ENCODE measurements at places on chromosomes 3 and 15. TPM values are rescaled to one million over a fixed set of nuclear protein-coding genes. Genes with fewer than 3 reads are reported as not detected.

GRCh38 chr3:186760141-186760833 lies 23.1 kb upstream of the EIF4A2 start:
- no peaks in the 10 kb centered on the region for H3K36me3 ChIP-seq
- H3K27me3 ChIP-seq, result no peaks in the 10 kb centered on the region
- no peak overlapping the region for H3K4me3 ChIP-seq
- no peaks in the 10 kb centered on the region for H3K4me1 ChIP-seq
- no peak overlapping the region for H3K27ac ChIP-seq

GRCh38 chr3:197720694-197721093 lies 16.0 kb downstream of the RUBCN start:
- peaks cover 7% of the 10 kb centered on the region for H3K4me1 ChIP-seq
- no peak overlapping the region for H3K4me3 ChIP-seq
- peaks cover 4% of the 10 kb centered on the region for H3K36me3 ChIP-seq

- peaks cover 16% of the 10 kb centered on the region for H3K4me1 ChIP-seq
- H3K36me3 ChIP-seq, result peaks cover 15% of the 10 kb centered on the region
- peak overlapping the region; percentile 99 for H3K27ac ChIP-seq
- no peak overlapping the region for H3K4me3 ChIP-seq
- H3K27me3 ChIP-seq, result no peaks in the 10 kb centered on the region
Measured at GRCh38 chr3:48464713-48465221, 18.2 kb downstream of the ATRIP start.

DNA sequence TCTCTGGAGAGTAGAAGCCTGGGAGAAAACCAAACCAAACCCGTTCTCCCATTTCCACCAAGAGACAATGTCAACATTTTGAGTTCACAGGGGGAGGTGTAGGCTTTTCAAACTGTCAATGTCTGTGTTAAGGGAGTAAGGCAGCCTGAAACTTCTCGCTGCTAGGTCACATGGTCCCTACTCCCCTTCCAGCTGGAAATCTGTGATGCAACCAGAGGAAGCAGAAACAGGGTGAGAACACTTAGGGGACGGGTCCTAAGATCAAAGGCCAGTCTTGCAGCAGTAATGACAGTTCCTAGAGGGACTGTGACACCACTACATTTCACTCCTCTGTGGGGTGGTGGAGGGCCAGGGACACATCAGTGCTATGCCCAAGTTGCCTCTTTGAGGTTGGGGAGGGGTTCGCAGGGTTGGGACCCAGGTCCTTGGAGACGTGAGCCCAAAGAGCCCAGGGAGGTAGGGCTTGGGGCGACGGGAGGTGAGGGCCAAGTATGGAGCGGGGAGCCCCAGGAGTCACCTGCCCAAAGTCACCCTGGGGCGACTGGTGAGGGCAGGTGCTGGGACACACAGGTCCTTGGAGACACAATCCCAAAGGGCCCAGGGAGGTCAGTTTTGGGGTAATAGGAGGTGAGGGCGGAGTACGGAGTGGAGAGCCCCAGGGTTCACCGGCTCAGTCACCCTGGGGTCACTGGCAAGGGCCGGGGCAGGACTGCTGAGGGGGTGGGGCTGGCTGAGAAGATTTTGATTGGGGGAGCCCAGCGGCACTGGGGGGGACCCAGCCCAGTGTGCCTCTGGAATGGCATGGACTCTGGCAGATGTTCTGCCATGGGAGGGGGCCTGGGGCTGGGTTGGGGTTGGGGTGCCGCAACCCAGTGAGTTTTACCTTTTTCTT lies 582 bp downstream of the GOLGA6L2 start:
- no peaks in the 10 kb centered on the region for H3K36me3 ChIP-seq
- no peak overlapping the region for H3K27ac ChIP-seq
- peaks cover 46% of the 10 kb centered on the region for H3K27me3 ChIP-seq
- H3K4me3 ChIP-seq, result no peak overlapping the region
- DNase-seq, result no peak

DNA sequence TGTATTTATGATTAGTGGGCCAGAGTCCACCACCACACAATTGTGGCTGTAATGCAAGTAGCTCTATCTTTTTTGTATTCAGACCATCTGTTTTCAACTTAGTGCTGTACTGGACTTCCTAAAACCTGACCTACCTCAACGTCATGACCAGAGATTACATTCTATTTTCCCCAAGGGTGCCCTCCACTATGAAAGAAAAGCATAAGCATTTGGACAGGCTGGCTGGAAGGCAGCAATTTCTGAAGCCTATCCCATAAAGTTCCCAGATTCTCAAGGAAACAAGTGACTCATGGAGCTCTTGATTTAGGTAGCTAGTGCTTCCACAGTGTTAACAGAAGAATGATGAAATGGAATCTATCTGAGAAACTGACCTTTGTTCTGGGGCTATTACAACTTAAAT lies 75.8 kb downstream of the COL8A1 start:
- no peak for DNase-seq
- no peak overlapping the region for H3K27ac ChIP-seq
- no peaks in the 10 kb centered on the region for H3K4me1 ChIP-seq
- H3K27me3 ChIP-seq, result no peaks in the 10 kb centered on the region
- no peak overlapping the region for H3K4me3 ChIP-seq

DNA sequence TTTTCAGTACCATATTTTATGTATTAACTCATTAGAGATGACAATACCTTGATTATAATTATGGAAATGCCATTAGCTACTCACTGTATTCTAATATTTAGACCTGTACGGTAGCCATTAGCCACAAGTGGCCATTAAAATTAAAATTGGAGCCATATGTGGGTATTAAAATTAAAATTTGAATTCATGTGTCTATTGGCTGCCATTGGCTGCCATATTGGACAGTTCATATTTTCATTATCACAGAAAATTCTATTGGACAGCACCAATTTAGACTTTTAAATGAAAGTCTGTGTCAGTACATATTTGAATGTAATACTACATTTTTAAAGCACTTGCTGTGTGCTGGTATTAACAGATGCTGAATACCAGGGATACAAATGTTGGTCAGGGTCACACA lies 3.0 kb downstream of the ATP11B start:
- H3K27me3 ChIP-seq, result no peaks in the 10 kb centered on the region
- no peak for DNase-seq
- H3K4me1 ChIP-seq, result peaks cover 8% of the 10 kb centered on the region
- H3K36me3 ChIP-seq, result peaks cover 5% of the 10 kb centered on the region
- H3K4me3 ChIP-seq, result no peak overlapping the region

DNA sequence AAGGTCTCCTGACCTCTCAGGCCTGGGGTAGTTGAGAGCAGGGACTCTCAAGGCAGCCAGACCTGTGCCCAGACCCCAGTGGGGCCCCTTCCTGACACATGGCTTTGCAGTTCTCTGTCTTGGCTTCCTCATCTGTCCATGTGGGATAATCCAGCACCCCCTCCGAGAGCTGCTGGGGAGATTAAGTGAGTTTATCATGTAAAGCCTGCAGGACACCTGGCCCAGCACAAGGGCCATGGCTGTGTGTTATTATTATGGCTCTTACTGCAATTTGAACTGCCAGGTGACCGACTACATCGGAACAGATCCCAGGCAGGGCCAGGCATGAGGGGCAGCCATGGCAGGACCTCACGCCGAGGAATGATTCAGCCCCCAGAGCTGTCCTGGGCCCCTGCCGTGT lies 12.6 kb downstream of the DUSP7 start:
- no peaks in the 10 kb centered on the region for H3K27me3 ChIP-seq
- peaks cover 36% of the 10 kb centered on the region for H3K4me1 ChIP-seq
- no peak overlapping the region for H3K27ac ChIP-seq
- no peak overlapping the region for H3K4me3 ChIP-seq

DNA sequence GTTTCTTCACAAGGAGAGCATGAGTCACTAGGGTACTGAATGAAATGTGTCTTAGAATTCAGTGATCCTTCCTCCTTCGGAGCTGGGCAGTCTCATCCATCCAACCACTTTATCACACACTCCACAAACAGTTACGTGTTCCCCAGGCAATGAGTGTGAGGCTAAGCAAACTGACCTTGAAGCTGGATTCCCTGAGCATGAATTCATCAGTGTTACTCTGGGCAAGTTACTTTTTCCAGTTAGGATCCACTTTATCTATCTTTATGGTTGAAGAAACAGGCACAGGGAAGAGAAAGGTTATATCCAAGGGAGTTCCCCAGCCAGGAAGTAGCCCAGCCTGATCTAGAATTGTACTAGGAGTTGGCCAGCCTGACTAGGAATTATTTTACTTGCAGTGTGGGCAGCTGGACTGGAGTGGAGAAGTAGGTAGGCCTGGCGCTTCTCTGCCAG lies 17.1 kb upstream of the GCNT3 start:
- no peaks in the 10 kb centered on the region for H3K36me3 ChIP-seq
- peak overlapping the region; percentile 26 for H3K27ac ChIP-seq
- H3K4me3 ChIP-seq, result no peak overlapping the region
- no peaks in the 10 kb centered on the region for H3K27me3 ChIP-seq
- DNase-seq, result no peak
- H3K4me1 ChIP-seq, result no peaks in the 10 kb centered on the region

GRCh38 chr15:96670389-96670788 lies 339.9 kb downstream of the NR2F2 start:
- no peak overlapping the region for H3K4me3 ChIP-seq
- no peaks in the 10 kb centered on the region for H3K36me3 ChIP-seq
- H3K27me3 ChIP-seq, result no peaks in the 10 kb centered on the region
- H3K27ac ChIP-seq, result no peak overlapping the region
- DNase-seq, result no peak
- no peaks in the 10 kb centered on the region for H3K4me1 ChIP-seq

DNA sequence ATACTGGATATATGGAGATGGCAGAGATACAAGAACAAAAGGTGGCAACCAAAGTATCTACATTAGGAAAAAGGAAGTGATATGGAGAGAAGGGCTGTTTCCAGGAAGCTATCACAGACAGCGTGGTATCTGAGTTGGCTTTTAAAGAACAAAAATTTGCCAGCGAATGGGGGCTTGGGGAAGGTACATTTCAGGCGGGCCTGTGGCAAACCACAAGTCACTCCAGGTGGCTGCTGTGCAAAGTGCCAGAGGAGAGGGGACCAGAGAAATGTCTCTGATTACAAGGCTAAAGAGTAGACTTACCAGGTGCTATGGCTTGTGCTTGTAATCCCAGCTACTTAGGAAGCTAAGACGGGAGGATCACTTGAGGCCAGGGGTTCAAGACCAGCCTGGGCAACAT lies 91.1 kb downstream of the MSL2 start:
- H3K4me1 ChIP-seq, result no peaks in the 10 kb centered on the region
- no peak for DNase-seq
- H3K27me3 ChIP-seq, result no peaks in the 10 kb centered on the region
- H3K36me3 ChIP-seq, result peaks cover 41% of the 10 kb centered on the region
- no peak overlapping the region for H3K4me3 ChIP-seq

DNA sequence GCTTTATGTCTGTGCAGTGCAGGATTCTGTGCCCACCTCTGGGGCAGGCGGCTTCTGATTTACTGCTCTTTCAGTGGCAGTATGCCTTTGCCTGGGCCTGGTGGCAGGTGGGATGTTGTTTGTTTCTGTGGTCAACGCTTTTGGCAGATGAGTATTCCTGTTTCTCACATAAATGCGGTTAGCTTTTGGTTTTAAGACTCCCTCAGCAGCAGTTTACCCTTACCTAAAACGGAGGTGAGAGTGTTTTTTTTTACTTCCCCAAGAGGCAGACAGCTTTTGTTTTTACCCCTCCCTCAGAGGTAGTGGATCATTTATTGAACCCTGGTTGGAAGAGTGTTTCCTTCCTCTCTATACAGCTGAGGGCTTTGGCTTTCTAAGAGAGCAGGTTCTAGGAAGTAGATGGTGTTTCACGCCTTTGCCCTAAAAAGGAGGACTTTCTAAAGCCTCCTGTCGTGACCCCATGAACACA lies 134.1 kb upstream of the PLSCR5 start:
- H3K27ac ChIP-seq, result no peak overlapping the region
- no peaks in the 10 kb centered on the region for H3K36me3 ChIP-seq
- no peak overlapping the region for H3K4me3 ChIP-seq
- no peaks in the 10 kb centered on the region for H3K4me1 ChIP-seq
- no peak for DNase-seq
- no peaks in the 10 kb centered on the region for H3K27me3 ChIP-seq

DNA sequence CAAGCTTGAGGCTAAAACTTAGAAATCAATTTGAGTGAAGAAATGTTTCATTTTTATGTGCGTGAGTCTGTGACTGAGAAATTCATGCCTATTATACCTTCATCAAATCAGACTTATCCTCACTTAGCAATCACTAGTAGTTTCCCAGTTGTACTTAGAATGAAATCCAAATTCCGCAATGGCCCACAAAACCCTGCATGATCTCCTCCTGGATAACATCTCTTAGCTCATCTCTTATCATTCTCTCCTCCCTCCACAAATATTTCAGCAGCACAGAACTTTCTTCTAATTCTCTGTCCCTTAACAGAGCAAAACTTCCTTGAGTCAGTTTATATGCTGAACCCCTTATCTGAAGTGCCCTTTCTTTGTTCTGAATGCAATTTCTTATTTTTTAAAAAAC lies 198.8 kb upstream of the TGFBR2 start:
- no peak for DNase-seq
- no peak overlapping the region for H3K27ac ChIP-seq
- no peaks in the 10 kb centered on the region for H3K27me3 ChIP-seq
- H3K4me3 ChIP-seq, result no peak overlapping the region
- H3K4me1 ChIP-seq, result no peaks in the 10 kb centered on the region
- H3K36me3 ChIP-seq, result no peaks in the 10 kb centered on the region

GRCh38 chr3:130893376-130894129 lies at the start of gene ATP2C1:
Gene ATP2C1, plus strand, starts transcription at chr3:130894084. Its CDS starts 686 bp downstream, at chr3:130894770.
- H3K36me3 ChIP-seq, result peaks cover 5% of the 10 kb centered on the region
- H3K27ac ChIP-seq, result peak within 1 kb of the TSS; percentile 91
- peaks cover 5% of the 10 kb centered on the region for H3K4me1 ChIP-seq
- no peaks in the 10 kb centered on the region for H3K27me3 ChIP-seq

- no peak for DNase-seq
- H3K4me1 ChIP-seq, result peaks cover 11% of the 10 kb centered on the region
- no peaks in the 10 kb centered on the region for H3K27me3 ChIP-seq
- no peak overlapping the region for H3K27ac ChIP-seq
- no peak overlapping the region for H3K4me3 ChIP-seq
- no peaks in the 10 kb centered on the region for H3K36me3 ChIP-seq
Measured at GRCh38 chr3:65019443-65020055, 331.7 kb upstream of the ADAMTS9 start.

GRCh38 chr3:183734750-183735494 lies 37.3 kb downstream of the YEATS2 start:
- no peak overlapping the region for H3K4me3 ChIP-seq
- H3K27me3 ChIP-seq, result no peaks in the 10 kb centered on the region
- H3K4me1 ChIP-seq, result no peaks in the 10 kb centered on the region
- no peak for DNase-seq
- peaks cover 56% of the 10 kb centered on the region for H3K36me3 ChIP-seq

DNA sequence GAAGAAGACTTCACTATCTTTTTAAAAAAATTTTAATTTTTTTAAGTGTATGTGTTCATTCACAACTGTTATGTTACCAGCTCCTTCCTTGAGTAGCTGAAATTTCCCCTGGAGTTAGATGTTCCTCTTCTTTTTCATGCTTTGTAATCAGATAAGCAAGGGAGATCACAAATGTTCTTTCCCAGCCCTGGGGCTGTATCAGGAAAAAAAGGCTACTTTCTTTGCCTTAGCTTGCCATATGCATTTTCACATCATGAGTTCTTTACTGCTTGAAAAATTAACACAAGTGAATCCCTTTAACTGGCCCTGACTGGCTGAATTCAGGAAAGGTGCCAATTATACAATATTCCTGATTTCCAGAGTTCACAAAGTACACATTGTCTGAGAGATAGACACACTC lies 353.2 kb upstream of the ATP11B start:
- no peaks in the 10 kb centered on the region for H3K27me3 ChIP-seq
- H3K27ac ChIP-seq, result no peak overlapping the region
- no peak for DNase-seq
- H3K36me3 ChIP-seq, result no peaks in the 10 kb centered on the region
- H3K4me1 ChIP-seq, result peaks cover 5% of the 10 kb centered on the region

GRCh38 chr3:54146506-54147239 lies 24.3 kb downstream of the CACNA2D3 start:
- no peak overlapping the region for H3K27ac ChIP-seq
- no peaks in the 10 kb centered on the region for H3K36me3 ChIP-seq
- peaks cover 2% of the 10 kb centered on the region for H3K4me1 ChIP-seq
- H3K4me3 ChIP-seq, result peak overlapping the region; percentile 29

Gene CLDN1
- 1.8 TPM for polyA plus RNA-seq

Gene AADAC
- 3.5 TPM for polyA plus RNA-seq

Gene SLCO2A1
- 5.8 TPM for polyA plus RNA-seq

Gene GPR62
- polyA plus RNA-seq, result 0.10 TPM

Gene PPP1R14D
- polyA plus RNA-seq, result not detected

Gene PLCD1
- polyA plus RNA-seq, result 20.2 TPM

Gene TRH
- not detected for polyA plus RNA-seq

All from SK-N-SH (cell line).